NCI-H510A (cell line): ENCODE measurements at places on chromosomes 7 and 10.

GRCh38 chr7:85186083-85186520 lies 754 bp downstream of the SEMA3D start:
- DNase-seq: no peak

GRCh38 chr10:114915294-114915693 lies 22.7 kb upstream of the TRUB1 start:
- DNase-seq: no peak

GRCh38 chr7:96397936-96398598 lies 76.2 kb upstream of the SLC25A13 start:
- no peak for DNase-seq

DNA sequence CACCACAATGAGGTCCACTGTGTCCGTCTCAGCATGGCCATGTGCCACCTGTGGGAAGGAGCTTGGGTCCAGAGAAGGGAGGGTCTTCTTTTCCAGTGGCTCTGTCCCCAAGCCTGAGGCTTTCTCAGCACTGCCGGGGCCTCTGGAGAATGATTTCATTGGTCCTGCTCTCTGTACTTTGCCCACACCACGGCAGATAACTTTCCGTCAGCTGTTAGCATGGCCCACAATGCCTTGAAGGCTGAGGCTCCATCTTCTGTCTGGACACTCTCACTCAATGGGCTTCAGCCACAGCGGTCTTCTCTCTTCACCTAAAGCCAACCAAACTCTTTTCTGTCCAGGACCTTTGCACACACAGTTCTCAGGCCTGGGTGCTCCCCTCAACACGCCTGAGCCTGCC lies 192.5 kb downstream of the CXCL12 start:
- no peak for DNase-seq

- no peak for DNase-seq
Observed at GRCh38 chr7:94305836-94306235, 88.9 kb upstream of the COL1A2 start.
